Hematopoietic multipotent progenitor cell treated with erythropoietin and hydrocortisone succinate and interleukin-3 and kit ligand, for 6 days (in vitro differentiated cells): ENCODE measurements at places on chromosomes 4 and X.

DNA sequence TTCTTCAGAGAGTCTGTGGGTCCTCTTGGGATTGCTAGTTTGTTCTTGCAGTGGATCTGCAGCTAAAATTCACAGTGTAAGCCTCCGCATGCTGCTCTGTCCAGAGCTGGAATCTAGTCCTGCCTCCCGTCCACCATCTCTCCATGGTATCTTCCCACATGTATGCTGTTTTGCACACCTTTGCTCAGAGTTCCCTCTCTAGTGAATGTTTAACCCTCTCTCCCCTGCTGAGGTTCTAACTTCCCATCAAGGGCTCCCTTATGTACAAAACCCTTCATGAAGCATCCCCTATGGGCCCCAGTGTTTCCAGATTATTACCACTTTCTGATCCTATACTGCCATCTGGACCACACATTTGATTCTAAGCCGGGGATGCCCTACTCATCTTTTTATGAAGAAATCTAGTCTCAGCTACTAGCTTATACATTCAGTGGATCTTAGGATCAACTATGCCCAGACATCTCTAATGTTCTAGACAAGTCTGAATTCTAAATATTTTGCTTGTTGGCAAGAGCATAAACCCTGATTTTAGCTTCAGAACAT is 157.3 kb downstream of the CPEB2 start:
- DNase-seq: no peak

DNA sequence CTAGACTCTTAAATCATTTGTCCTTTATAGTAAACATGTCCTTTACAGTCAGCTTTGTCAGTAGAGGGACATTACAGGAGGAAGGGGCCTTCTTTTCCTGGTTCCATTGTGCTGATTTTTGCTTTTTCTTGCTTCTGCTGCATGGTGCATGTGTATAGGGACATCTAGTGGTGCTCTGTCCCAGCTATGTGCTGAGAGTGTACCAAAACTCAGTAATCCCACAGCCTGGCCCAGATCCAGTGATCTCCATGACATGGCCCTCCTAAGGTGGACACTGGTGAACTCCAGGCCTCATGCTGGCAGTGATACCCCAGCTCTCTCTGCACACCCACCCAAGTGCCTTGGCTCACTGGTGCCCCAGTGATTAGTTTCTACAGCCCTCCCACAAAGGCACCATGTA is 45.2 kb downstream of the MAGEB17 start:
- DNase-seq: peak; percentile 3

DNA sequence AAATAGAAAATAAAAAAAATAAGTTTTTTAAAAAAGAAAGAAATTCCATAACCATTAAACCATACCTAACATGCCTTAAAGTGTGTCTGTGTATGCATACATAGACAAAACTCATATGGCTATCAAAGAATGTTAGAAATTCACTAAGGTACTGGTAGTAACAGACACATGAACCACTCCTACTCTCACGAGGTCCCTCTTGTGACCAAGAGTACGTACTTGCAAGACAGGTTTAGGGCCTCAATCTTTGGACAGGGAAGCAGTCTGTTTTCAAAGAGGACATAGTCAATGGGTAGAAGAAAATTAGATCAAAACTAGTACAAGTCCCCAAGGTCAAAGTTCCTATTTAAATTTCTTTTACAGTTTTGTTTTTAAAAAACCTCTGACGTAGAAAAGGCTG is 117.3 kb downstream of the CHM start:
- DNase-seq: no peak

- DNase-seq: no peak
Measured at GRCh38 chrX:133300591-133300990, 82.4 kb upstream of the TFDP3 start.

- no peak for DNase-seq
Measured at GRCh38 chr4:36753048-36753447, 471.6 kb downstream of the DTHD1 start.

GRCh38 chr4:170776983-170777382 is 687.2 kb upstream of the AADAT start:
- no peak for DNase-seq

GRCh38 chrX:63755892-63756291 is 29.1 kb downstream of the ARHGEF9 start:
- DNase-seq: no peak

- no peak for DNase-seq
Measured at GRCh38 chr4:57614257-57614932, 504.2 kb upstream of the IGFBP7 start.

- DNase-seq: no peak
Measured at GRCh38 chr4:161254375-161254774, 909.4 kb downstream of the FSTL5 start.

GRCh38 chrX:150127216-150127615 is 188.9 kb upstream of the EOLA2 start:
- DNase-seq: no peak

- no peak for DNase-seq
Measured at GRCh38 chrX:40663078-40663740, 15.8 kb upstream of the CXorf38 start.

DNA sequence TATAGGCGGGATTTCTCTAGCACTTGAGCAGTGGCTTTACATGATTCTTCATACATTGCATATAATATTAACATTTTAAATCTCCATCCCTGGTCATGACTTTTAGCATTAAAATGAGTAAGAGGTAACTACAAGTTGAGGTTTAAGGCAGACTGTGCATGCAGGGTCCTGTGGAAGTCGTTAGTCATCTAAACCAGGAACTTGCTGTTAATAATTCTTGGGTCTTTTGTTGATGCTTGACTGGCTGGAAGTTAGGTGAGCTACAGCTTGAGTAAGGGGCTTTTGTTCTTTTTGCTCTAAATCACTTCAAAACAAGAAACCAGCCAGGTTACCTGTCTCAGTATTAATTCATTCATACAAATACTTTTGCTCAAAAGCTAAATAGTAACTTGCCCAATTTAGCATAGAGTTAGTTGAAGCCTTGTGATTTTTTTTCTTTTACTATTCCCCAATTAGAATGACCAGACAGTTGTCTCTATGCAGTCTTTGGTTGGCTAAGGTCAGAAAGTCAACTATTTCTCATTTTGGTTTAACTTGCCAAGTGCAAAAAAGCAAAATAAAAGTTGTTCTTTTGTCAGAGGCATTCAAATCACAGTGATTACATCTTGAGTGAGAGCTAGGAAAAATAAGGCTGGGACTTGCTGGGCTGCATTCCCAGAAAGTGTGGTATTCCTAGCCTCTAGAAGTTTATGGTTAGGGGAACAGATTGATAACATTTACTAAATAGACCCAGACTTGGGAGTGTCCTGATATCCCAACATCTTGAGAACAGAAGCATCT is 516.9 kb downstream of the PDHA2 start:
- DNase-seq: no peak

DNA sequence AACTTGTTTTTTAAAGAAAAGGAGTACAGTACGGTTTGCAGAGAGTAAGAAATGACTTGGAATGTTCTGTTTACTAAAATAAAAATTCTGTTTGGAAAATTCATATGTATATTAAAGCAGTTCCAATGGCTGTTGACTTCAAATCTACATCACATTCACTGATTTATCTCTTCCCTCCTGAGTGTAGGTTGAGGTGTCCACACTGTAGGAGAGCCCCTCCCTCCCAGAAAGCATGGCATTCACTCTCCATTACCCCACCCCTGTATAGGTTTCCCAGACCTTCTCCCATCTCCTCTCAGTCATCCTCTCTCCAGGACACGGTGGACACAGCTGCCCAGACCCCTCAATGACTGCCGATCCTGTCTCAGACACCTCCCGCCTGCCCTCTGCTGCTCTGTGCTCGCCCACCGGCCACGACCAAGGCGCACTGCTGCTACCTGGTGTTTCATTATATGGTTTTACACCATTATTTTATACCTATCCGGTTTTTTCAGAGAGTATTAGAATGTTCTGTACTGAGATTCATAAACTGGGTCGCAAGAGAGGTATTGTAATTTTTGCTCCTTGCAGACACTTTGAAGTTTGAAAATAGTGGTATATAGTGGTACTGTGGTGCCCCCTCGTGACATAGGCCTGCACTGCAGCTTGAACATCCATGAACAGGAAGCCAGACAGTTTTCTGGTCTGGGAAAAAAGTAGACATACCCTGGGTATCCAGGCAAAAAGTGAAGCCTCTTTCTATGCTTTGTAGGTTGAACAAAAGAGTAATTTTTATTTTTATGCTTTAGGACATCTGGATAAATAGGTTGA is 38.8 kb upstream of the BEX4 start:
- peak; percentile 59 for DNase-seq

- DNase-seq: no peak
Measured at GRCh38 chr4:104815665-104816064, 321.0 kb upstream of the CXXC4 start.

DNA sequence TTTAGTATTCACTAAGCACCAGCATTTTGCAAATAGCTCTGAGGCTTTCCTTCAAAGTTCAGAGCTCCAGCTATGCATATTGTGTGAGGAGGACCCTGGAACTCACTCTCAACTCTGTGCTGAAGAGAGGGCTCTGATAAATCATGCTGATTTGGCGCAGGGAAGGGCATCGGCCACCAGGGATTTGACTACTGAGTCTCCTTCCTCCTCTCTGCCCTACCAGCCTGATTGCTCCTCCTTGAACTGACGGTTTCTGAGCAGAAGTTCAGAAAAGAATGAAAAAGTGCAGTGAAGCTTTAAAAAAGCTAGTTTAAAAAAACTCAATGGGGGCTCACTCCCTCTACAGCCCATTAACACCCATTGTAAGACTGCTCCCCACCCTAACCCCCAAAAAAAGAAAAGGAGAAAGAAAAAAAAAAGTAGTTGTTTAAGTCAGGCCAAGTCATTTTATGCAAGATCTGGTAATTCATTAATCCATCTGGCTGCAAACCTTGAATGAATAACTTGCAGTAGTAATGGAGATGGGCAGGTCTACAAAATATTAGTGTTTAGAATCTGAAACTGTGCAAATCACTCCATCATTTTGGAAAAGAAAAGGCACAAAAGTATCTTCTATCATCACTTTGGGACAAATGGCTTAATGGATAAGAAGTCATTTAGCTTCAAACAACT is 13.3 kb downstream of the PPARGC1A start:
- DNase-seq: no peak

DNA sequence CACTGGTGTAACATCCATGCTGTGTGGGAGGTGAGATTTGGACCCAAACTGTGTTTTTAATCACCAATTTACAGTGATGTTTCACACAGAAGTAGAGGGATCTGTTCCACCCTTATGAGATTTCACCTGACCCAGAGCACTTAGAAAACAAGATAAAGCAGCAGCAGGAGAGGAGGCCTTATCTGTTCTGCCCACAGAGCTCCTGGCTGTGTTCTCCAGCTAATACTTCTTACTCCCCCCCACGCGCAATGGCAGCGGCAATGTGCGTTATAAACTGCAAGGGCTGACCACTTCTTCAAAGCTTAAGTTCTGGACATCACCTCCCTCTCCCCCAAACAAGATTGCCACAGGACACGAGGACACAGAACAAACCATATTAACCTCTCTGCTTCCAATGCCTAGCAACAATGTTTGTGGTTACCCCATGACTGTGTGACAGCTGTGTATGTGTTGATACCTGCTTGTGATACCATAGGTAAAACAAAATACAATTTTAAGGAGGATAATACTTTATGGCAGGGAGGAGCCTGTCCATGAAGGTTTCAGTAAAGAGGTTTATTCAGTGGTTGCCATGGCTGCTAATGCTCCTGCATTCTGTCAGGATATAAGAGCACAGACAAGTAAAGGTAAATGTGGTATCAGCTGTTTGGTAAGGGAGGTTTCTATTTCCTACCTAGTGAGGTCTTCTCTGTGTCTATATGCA is 210.0 kb downstream of the SOWAHB start:
- DNase-seq: peak; percentile 11

GRCh38 chrX:136497556-136498052 is at the start of gene HTATSF1:
HTATSF1 (plus strand) TSS chrX:136497592; CDS start chrX:136497685, 93 bp downstream.
- DNase-seq: no peak

DNA sequence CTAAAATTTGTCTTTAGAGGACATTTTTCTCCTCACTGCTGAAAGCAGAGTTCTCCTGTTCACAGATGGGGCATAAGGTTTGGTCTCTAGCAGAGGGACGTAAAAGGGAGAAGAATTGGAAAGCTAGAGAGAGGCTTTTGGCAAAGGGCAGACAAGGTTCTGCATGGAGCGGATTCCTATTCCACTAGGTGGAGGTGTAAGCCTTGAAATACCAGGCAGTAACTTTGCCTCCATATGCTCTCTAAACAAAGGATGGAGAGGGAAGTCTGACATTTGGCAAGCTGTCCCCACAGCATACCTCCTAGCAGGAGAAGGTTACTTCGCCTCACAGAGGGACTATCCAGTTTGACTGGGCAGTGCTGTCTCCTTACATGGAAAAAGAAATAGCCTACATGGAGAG is 174.7 kb downstream of the DACH2 start:
- DNase-seq: no peak

GRCh38 chrX:22963196-22963595 is 36.6 kb upstream of the DDX53 start:
- DNase-seq: no peak

- no peak for DNase-seq
Measured at GRCh38 chrX:24137192-24137591, 12.3 kb upstream of the ZFX start.

DNA sequence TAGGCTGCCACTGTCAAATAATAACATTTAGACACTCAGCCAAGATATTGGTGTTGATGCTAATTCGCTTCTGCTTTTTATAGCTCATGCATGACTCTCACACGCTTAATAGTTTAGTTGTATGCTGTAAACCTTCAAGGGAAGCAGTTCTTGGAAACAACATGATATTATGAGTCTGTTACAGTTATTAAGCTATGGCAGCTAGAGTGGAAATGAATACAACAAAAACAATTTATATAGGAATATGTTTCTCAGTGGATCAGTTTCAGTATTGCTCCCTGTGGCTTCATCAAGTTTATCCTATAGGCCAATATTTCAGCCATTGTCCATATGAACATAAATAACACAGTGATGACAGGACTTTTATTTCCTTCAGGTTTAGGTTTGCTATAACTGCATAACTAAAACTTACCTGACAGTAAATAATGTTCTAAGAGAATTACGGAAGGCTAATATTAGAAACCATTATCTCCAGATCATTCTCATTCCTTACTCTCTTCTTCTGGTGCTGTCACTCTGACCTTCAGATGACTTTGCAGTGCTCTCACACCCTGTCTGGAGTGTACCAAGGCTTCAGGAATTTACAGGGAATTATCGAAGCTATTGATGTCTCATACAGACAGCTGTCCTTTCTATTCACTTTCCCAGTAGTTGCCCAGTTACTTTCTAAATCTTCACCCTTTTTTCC is 555.0 kb downstream of the ANKRD50 start:
- no peak for DNase-seq

DNA sequence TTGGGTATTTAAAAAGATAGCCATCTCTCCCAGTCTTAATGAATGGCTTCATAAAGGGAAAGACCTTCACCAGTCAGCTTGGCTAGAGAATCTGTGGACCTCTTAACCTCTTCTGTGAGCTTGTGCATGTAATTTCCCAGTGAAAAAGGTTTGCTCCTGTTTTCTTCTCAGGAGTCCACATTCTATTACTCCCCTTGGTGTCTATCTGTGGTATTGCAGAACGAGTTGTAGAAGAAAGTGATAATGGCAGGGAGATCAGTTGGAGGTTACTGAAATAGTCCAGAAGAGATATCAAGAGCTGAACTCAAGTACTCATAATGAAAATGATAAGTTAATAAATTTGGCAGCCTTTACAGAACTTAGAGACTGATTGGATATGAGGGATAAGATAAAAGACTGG is 16.5 kb upstream of the VAMP7 start:
- peak; percentile 25 for DNase-seq

- DNase-seq: no peak
Measured at GRCh38 chr4:37245391-37245954, 930 bp downstream of the NWD2 start.
